H1 (cell line): ENCODE measurements at places on chromosomes 4 and X.
A peak's percentile ranks its signal among the peaks of the same experiment; 100 is the strongest.

DNA sequence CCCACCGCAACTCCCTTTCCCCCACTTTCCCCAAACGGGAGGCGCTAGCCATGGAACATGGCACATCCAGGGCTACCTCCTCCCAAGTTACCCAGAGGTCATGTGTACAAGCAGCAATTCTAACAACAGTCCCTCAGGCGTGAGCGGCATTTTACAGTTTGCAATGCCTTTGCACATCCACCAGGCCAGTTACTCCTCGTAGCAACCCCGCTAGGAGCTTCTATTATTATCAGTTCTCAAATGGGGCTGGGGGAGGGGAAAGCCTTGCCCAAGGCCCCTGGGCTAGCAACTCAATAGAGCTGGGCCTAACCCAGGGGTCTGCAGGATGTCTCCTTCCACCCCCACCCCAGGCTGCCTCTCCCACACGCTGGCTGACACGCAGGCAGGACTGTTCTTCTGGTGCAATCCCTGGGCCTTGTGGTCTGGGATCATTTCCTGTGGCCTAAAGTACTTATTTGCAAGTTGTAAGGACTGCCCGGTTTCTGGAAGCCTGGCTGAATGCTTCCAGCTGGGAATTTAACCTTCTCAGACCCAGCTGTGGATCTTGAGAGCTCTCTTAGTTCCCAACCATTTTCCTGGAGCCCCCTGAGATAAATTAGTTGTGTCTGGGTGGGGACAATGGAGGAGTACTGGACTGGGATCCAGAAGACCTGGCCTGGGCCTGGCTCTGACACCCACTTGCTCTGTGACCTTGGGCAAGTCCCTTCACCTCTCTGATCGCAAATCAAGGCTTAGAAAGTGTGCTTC is 27.7 kb downstream of the PJA1 start:
- DNase-seq, result no peak

DNA sequence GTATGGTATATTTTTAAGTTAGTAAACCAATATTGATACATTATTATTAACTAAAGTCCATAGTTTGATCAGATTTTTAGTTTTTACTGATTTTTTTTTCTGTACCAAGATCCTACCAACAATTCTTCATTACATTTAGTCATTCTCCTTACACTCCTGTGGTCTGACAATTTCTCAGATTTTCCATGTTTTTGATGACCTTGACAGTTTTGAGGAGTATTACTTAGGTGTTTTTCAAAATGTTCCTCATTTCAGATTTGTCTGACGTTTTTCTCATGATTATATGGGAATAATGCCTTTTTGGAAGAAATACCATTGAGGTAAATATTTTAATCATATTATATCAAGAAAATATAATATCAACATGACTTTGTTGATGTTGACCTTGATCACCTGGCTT is 423.8 kb downstream of the PPP4R3C start:
- DNase-seq, result no peak

- no peak for DNase-seq
These were observed 82.8 kb downstream of the USP46 start for GRCh38 chr4:52576326-52576725.

DNA sequence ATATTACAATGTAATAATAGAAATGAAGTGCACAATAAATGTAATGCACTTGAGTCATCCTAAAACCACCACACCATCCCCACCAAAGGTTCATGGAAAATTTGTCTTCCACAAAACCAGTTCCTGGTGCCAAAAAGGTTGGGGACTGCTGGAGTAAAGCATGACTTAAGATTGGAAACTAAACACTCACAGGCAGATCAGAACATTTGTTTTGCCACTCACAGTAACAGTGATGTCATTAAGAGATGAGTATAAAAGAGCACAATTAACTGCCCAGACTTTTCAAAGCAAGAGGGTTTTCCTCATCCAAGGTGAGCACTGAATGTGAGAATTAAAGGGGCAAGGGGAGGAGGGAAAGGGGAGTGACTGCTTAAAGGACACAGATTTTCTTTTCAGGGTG is 35.6 kb downstream of the MAP7D3 start:
- no peak for DNase-seq

- no peak for DNase-seq
These were observed 305.2 kb upstream of the ARSJ start for GRCh38 chr4:114284629-114285028.

GRCh38 chr4:46922205-46922604 is 13.2 kb upstream of the COX7B2 start:
- no peak for DNase-seq

GRCh38 chr4:88820698-88821415 is 123.2 kb upstream of the NAP1L5 start:
- DNase-seq, result no peak

DNA sequence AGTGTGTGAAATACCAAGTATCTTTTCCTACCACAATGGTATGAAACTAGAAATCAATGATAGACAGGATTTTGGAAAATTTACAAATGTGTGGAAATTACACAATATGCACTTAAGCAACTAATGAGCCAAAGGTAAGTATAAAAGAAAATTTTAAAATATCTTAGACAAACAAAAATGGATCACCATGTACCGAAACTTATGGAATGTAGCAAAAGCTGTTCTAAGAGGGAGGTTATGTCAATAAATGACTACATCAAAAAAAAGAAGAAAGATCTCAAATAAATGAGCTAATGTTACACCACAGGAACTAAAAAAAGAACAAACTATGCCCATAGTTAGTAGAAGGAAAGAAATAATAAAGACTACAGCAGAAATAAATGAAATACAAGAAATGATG is 1084.1 kb downstream of the TECRL start:
- DNase-seq, result no peak

DNA sequence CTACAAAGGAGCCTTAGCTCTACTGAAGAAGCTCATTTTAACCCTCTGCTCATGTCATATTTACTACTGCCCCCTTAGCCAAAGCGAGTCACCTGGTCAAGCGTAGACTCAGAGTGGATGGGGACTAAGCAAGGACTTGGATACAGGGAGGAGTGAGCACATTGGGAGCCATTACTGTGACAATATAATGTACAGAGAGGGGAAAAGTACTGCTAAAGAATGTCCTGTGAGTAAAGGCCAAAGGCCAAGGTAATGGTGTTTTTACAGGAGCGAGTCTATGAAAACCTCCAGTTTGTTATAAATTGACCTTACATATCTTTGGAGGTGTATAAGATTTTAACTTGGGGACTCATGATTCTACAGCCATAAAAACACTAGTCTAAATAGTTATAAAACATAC is 10.6 kb upstream of the GK start:
- DNase-seq, result no peak

DNA sequence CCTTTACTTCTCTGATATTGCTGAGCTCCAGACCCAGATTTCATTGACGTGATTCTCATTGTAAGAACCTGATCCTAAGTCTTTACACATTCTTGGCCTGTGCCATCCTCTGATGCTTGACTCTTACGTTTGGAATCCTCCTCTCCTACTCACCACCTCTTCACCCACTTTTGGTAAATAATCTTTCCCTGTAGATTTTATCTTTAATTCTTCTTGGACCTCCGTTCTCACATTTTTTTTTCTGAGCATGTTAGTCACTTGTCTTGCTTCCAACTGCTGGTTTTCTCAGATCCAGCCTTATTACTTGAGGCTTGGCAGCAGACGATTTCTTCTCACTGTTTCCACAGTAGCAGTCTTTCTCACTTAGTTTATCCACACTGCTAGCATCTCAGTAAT is 12.4 kb upstream of the SH3RF1 start:
- DNase-seq, result no peak

GRCh38 chr4:176238157-176238610 is 30.8 kb downstream of the ASB5 start:
- DNase-seq, result no peak

- no peak for DNase-seq
These were observed 96.5 kb downstream of the SH3RF1 start for GRCh38 chr4:169174247-169174646.

DNA sequence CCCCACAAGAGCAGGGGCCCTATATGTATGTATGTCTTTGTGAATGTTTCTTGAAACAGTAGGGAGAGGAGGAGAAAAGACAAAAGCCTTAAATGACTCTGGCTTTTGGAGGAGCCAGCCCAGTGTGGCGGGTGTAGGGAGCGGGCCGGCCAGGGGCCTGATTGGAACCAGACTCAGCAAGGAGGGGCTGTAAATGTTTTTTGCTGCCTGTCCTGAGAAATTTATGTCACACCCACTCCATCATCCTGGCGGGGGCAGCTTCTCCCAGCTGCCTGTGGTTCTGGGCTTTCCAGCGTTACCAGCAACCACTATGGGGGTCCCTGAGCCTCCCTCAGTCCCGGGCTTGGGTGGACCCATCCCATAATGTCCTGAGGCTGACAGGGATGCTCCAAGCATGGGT is 130.8 kb downstream of the PJA1 start:
- DNase-seq, result peak; percentile 30

- no peak for DNase-seq
These were observed 19.3 kb downstream of the GPR143 start for GRCh38 chrX:9746148-9746888.

DNA sequence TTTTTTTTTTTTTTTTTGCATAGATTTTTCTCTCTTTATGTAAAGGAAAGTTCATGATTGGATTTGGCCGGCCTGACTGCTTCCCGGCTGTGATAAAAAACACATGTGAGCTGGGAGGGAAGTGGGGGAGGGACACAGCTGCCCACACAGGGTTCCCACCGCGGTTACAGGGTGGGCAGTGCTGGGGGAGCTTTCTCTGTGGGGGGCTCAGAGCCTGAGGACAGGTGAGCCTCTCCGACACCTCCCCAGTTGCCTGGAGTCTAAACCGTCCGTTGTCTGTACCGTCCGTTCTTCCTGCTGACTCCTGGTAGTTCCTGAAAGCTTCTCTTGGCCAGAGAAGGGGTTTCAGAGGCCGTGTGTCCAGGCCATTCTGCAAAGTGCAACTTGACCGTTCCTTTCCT is 21.8 kb downstream of the SHOX start:
- no peak for DNase-seq

- no peak for DNase-seq
These were observed 24.8 kb upstream of the GUCY1B1 start for GRCh38 chr4:155734065-155734464.

DNA sequence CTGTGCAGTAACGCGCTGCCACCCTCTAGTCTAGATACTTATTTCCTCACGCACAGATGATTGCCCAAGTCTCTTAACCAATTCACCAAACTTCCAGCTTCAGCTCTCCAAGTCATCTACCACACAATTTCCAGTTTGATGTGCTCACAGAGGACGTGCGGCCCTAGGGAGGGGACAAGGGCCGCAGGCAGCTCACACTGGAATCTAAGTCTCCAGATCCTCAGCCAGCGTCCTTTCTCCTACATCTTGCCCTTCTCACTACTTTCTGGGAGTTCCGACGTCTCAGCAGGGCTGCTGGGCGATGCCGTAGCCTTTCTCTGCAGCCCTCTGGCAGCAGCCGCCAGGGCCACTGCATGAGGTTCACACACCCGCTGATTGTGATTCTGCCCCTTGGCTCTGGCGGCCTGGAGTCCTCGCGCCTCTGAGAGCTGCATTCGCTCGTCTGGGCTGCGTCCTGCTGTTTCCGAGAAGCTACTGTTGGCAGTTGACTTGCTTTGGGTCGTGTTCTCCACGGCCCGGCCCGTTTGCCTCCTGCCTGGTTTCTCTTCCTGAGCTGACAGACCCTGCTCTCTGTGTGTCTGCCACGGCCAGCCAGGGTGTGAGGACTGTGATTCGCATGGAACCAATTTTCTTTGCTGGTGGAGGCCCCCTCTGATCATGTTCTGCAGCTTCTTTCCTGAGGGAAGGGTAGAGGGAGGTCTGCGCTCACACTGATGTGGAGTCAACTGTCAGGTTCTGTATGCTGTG is 14.1 kb upstream of the TMEM131L start:
- peak; percentile 46 for DNase-seq

- DNase-seq, result no peak
These were observed 8.6 kb downstream of the ATP2B3 start for GRCh38 chrX:153526042-153526441.

- no peak for DNase-seq
These were observed 74.5 kb upstream of the NKX1-1 start for GRCh38 chr4:1480720-1481119.

- no peak for DNase-seq
These were observed 55.3 kb upstream of the TECRL start for GRCh38 chr4:64464581-64464980.

DNA sequence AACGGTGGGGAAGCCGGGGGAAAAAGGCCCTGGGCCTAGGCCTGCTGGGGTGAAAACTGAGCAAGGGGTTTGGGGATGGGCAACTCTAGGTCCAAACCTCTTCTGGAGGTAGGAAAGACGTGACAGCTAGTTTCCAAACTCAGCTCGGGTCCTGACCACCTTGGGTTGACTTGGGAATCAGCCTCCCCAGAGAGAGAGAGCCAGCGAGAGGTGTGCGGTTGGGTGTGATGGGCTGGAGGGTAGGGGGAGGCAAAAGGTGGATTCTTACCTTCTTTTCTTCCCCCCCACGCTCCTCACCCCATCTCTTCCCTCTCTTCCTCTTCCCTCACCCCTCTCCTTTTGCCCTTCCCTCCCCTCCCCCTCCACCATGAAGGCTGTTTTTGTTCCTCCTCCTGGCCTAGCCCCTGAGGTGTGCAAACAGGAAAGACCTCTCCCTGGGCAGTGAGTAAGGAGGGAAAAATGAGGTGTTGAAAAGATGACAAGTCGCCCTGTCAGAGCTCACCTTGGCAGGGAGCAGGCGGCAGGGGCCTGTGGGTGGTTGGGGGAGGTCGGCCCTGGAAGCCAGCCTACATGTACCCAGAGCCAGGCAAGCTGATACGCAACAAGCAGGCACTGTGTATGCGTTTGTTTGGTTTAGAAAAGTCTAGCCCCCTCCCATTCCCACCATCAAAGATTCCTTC is 14.8 kb downstream of the PJA1 start:
- DNase-seq, result no peak

DNA sequence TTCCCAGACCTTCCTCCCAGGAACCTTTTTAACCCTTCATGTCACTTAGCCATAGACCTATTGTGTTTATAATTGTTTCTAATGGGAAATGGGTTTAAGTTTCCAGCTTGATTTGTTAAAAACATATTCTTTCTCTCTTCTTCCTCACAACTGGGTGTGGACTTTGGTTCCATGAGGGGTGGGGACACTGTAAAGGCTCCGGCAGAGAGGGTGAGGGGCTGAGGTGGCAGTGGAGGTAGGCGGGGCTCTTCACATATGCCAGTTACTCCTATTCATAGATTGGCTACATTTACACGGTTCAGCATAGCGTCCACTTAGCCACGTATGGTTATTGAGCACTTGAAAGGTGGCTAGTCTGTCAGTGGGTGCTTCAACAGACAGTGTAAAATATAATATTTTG is 7.8 kb downstream of the INTS6L start:
- no peak for DNase-seq

DNA sequence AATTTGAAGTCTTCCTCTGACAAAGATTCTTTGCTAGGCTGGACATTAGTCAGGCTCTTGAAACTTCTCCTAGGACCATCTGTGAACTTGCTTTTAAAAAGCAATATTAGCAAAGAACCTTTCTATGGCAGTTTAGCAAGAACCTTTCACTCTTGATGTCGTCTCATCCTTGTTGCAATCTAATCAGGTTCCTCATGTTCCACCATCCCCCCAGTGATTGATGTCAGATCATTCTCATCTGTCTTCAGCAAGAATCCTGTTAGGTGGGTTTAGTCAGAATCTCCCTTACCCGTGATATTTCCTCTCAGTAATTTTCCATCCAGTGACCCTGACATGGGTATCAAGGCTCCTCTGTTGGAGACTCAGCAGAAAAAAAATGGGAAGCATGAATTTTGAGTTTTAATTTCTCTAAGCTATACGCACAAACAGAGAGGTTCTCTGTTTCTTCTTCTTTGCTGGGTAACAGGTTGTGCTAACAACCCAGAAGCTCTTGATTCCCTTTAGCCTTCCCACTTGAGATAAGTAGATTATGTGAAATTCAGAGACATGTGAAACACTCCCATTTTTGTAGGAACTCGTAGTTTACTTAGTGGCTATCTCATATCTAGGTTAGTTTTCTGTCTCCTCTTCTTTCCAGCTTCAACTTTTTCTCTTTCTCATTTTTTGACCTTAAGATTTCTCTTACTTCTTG is 507.4 kb downstream of the C4orf33 start:
- DNase-seq, result no peak
